ENCODE measurements at places on chromosomes 6 and 20. TPM values are rescaled to one million over a fixed set of nuclear protein-coding genes. Genes with fewer than 3 reads are reported as not detected.

The SLC17A2 gene
- not detected for polyA plus RNA-seq

The CST2 gene
- polyA plus RNA-seq: not detected

The ZNF311 gene
- 1.9 TPM for polyA plus RNA-seq

The EEF1A2 gene
- 7.4 TPM for polyA plus RNA-seq

The UBD gene
- polyA plus RNA-seq: 0.23 TPM

The DLL1 gene
- 1.7 TPM for polyA plus RNA-seq

The IFNGR1 gene
- 9.7 TPM for polyA plus RNA-seq

The OR12D3 gene
- not detected for polyA plus RNA-seq

The FANCE gene
- polyA plus RNA-seq: 17.0 TPM

The C6orf15 gene
- 0.06 TPM for polyA plus RNA-seq

The CD93 gene
- under 0.01 TPM for polyA plus RNA-seq

The RBM24 gene
- 3.2 TPM for polyA plus RNA-seq

The TGM3 gene
- polyA plus RNA-seq: 0.12 TPM

The TMEM244 gene
- not detected for polyA plus RNA-seq

The CST4 gene
- not detected for polyA plus RNA-seq
